ENCODE measurements at places on chromosomes 5 and 9.

- DNase-seq, result no peak
Observed at GRCh38 chr5:72651779-72652178, 144.6 kb upstream of the ZNF366 start.

DNA sequence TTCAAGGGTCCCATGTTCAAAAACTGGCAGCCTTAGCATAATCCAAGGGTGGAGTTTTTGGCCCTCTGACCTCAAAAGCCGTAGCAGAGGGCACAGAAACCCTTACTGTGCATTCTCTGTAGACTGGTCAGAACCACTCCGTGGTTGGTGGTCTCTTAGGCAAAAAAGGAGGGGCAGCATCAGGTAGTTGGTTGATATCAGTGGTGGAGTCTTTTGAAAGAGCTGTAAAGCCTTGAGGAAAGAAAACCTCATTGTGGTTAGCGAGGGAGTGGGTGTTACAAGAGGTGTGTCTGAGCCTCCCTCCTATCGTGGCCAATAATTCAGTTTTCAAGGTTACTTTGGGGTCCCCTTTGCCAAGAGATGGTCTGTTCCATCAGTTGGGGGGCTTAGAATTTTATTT is 40.9 kb downstream of the ARHGEF28 start:
- no peak for DNase-seq

DNA sequence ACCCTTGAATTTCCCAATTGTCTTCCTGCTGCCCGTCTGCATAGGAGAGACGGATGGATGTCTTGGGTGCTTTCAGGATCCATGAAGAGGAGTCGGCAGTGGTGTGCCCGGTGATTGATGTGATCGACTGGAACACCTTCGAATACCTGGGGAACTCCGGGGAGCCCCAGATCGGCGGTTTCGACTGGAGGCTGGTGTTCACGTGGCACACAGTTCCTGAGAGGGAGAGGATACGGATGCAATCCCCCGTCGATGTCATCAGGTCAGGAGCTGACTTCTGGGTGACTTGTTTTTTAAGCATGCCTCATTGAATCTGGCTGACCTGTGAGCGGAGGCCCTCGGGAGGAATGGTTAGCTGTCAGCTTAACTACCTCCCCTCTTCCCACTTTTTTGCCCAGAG is 24.2 kb downstream of the GALNT12 start:
- no peak for DNase-seq

DNA sequence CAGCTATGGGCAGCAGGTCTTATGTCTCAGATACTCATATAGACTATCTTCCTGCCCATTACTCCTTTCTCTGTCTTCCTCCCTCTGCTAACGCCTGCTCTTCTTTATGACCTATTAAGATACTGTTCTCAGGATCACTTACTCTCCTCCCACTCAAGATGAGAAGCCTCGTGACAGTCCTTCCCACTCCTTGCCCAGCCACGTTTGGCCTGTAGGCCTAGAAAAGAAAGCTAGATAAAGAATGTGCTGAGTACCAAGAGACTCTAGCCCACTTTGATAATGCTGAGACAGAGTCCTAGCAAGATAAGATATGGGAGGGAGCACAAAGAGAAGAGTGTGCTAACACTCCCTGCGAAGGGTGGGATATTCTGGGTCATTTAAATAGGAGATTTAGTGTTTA is 6.8 kb upstream of the DENND4C start:
- no peak for DNase-seq

DNA sequence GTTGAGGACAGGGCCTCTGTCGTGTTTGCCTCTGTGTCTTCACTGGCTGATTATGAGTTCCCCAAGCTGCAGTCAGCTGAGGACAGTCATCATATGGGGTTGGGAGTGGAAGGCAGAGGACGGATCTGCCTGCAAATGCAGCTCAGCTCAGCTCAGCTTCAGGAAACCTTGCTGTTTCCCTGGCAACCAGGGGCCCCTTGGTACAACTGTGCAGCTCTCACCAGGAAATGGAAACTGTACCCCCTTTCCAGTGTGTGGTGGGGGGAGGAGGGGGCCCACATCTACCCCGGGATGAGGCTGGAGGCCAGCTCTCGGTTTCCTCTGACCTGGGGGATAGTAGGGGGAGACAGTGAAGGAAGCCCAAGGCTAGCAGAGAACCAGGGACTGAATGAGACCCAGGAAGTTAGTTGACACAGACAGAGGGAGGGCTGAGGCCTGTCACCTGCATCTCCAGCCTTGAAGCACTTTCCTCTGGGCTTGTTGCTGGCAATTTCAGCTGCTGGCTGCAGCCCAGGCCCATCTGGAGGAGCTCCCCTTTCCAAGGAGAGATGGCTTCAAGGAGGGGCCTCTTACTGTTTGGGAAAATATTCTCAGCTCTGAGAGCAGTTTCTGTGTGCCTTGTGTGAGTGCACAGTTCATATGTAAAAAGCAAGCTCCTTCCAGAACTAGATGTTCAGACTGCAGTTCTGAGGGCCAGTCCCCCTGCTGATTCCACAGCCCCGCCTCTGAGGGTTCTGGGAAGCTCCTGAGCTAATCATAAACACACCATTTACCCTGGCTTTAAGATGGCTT is 6.9 kb downstream of the ANXA6 start:
- no peak for DNase-seq

DNA sequence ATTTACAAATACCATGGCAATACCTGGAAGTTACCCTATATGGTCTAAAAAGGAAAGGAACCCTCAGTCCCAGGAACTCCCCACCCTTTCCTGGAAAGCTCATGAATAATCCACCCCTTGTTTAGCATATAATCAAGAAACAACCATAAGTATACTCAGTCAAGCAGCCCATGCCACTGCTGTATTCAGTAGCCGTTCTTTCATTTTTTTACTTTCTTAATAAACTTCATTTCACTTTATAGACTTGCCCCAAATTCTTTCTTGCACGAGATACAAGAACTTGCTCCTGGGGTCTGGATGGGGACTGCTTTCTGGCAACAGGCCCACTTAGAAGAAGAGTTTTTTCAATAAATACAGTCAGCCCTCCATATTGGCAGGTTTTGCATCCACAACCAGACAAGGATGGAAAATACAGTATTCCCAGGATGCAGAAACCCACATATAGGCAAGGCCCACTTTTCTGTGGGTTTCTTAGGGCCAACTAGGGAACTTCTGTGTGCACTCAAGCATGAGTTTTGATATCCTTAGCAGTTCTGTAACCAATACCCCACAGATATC is 2.8 kb upstream of the TBCA start:
- no peak for DNase-seq

GRCh38 chr5:9399094-9399493 is 146.8 kb downstream of the SEMA5A start:
- DNase-seq, result no peak

- DNase-seq, result no peak
Observed at GRCh38 chr5:14681236-14681752, 16.8 kb downstream of the OTULIN start.

DNA sequence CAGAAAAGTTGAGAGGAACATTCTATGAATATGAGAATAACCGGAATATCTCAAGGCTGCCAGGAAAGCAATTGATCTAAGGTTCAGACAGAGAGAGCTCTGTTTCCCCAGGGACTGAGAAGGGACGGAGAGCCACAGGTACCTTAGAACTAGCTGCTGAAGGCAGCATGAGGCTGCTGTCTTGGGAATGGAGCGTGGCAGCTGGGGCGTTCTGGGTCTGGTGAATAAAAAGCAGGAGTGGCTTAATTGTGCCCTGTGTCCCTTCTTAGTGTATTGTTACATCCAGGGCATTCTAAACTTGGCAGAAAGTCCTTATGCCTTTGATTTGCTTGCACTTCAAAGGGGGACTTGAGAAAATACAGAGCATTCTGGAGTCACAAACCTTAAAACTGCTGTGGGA is 434.5 kb downstream of the KDM4C start:
- no peak for DNase-seq

DNA sequence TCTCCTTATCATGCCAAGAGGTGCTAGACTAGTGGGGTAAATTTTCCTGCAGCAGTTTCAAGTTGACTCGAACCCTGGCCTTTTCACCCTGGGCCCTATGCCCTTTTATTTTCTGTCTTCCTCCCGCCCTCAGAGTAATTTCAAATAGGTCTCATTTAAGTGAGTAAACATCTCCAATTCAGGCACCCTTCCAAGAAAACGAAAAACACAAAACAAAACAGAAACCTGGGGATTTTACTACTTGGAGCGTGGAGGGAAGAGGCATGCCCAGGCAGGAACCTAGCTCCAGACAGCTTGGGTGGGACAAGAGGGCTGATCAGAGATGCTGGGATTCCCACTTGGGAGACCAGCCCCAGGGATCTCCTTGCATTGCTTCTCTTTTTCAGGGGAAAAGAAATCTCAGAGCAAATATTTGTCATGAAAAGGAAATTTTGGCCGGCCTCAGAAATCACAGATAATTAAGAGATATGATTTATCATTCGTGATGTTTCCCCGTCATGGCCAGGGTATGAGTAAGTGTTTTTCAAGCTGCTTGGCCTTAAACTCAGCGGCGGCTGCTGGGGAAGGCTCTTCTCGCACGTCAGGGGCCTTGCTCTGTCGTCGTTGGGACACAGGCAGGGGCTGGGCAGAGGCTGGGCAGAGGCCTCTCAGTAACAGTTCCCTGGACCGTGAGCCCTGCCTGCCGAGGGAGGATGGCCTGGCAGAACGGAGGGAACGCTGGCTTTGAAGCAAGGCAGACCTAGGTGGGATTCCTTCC is 248.6 kb upstream of the KLF4 start:
- peak; percentile 44 for DNase-seq

DNA sequence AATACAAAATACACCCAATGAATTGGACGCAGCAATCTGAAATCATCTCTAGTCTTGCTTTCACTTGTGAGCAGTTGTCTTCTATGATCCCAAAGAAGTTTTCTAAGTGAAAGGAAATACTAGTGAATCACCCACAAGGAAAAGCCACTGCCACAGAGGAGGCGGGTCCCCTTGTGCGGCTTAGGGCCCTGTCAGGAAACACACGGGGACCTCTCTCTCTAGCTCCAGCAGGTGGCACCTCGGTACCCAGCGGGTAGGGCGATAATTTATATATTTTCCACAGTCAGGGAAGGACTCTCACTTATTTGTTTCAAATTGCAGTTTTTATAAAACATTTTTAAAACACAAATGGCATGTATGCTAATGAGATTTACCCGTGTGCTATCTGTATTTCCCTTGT is 417.1 kb downstream of the KDM4C start:
- peak; percentile 8 for DNase-seq

- no peak for DNase-seq
Observed at GRCh38 chr5:75091597-75091996, 39.2 kb upstream of the GCNT4 start.

DNA sequence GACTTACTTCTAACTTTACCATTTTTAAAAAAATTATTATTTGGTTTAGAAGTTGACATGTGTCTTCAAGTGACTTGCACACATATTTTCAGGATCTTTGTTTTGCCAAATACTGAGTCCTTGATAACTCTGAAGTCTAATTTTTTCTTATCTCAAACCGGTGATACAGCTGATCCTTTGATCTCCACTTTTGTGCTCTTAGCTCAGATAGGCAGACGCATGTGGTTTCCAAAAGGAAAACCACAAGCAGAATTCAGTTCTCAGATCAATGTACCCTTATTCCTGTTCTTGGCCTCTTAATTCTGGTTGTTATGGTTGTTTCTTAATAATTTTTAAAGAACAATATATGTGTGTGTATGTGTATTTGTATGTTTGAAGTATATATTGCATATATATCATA is 238.3 kb upstream of the EDIL3 start:
- DNase-seq, result no peak

GRCh38 chr5:161414896-161415295 is 131.6 kb downstream of the GABRB2 start:
- no peak for DNase-seq

DNA sequence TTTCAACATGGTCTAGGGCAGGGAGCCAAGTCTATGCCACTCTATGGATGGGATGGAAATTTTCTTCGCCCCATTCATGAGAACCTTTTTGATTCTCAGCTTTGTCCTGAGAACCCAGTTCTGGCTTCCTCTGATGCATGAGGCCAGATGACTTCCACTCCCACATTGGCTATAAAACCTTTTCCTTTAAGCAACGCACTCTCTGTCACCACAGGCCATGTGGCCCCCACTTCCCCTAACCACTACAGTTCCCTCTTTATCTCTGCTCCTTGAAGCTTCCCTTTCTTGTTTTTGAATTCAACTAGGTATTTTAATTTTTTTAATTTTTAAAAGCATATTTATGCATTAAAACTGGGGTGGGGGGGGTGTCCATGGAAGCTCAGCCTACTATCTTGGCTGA is 401.3 kb downstream of the ENC1 start:
- DNase-seq, result no peak

DNA sequence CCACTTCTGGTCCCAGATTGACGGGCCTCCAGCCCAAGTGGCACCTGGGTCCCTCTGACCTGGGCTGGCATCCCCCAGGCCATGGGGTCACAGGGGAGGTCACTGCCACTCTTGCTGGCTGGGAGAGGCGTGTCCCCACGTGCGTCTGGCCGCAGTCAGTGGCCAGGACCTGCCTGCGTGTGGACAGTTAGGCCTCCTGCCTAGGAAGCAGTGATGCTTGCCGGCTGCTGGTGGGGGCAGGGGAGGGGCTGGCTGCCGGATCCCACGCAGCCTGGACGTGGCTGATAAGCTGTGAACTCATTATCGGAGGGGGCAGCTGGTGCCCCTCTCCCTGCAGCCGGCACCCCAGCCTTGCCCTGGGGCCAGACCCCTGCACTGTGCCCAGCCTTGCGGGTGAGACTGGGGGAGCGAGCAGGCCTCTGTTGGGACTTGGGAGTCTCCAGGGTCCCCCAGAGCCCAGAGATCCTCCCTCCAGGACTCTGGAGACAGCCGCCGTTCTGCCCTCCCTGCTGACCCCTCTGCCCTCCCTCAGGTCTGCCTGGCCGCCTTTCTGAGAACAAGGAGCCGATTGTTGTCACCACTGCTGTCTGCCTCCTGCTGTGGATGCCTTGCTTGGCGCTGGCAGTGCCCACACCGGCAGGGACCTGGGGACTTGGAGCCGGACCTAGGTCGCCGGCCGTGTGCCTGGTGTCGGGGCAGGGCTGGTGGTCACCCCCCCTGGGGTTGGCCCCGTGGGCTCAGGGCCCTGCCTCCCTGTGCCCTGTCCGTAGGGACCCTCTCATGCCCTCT is 12.3 kb downstream of the RXRA start:
- DNase-seq, result no peak

GRCh38 chr5:142095651-142096330 is 12.8 kb upstream of the NDFIP1 start:
- no peak for DNase-seq

- DNase-seq, result no peak
Observed at GRCh38 chr5:138844812-138845513, 30.2 kb downstream of the LRRTM2 start.

GRCh38 chr5:141969783-141970771 is 1.2 kb downstream of the RNF14 start:
- no peak for DNase-seq

DNA sequence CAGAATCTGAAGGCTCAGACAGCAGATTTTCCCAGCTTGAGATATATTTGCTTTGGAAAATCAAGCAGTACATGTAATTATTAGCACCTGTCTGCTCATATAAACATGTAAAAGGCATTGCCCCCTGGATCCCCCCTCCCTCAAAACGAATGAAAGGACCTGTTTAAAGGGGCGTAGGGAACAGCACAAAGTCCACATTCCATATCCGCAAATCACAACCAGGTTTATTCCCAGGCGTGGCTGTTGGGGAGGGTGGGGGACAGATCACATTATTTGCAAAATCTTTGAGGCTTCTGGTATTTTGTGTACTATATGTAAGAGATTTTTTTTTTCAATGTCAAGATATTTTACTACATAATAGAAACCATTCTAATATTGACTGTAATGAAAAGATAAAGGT is 8.7 kb upstream of the MRPS2 start:
- no peak for DNase-seq
